ENCODE measurements at places on chromosomes 2 and 18.

DNA sequence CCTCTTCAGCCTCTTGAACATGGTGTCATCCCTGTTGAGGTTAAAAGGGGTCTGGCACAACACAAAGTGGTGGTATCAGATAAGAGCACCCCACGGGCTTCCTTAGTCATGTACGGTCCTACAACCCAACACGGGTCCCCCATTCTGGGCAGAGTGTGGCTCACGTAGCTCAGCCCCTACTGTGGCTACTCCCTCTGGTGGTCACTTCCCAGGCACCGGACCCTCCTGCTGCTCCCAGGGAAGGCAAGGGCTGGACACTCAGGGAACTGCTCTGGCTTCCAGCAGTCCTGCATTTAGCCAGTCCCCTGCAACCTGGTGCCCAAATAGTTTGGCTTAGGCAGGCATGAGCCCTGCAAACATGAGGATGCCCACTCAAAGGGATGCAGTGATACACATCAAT lies 58.6 kb downstream of the GALNT14 start:
- no peak for DNase-seq

GRCh38 chr18:9790261-9790660 lies 82.2 kb downstream of the RAB31 start:
- no peak for DNase-seq

DNA sequence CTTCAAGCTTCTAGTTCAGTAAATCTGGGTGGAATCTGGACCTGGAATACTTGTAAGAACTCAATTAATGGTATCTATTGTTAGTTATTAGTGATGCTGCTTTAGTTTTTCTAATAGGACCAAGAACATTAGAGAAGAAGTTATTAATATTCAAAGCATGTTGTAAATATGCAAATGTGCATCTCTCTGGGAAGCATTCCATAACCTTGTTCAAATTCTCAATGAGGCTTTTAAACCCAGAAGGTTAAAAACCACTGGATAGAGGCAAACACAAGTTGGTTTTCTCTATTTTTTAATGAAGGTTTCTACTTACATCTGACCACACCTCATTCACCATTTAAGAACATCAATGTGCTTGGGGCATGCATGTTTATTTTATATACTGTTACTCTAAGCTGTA lies 16.1 kb upstream of the ACVR1C start:
- no peak for DNase-seq

GRCh38 chr2:100818606-100819369 lies 1.2 kb upstream of the NPAS2 start:
- peak; percentile 39 for DNase-seq

GRCh38 chr18:37869051-37869450 lies 303.5 kb upstream of the CELF4 start:
- DNase-seq = no peak

- DNase-seq = no peak
Measured at GRCh38 chr2:221529943-221530652, 42.0 kb downstream of the EPHA4 start.

GRCh38 chr2:46232860-46233259 lies 64.3 kb upstream of the EPAS1 start:
- no peak for DNase-seq

DNA sequence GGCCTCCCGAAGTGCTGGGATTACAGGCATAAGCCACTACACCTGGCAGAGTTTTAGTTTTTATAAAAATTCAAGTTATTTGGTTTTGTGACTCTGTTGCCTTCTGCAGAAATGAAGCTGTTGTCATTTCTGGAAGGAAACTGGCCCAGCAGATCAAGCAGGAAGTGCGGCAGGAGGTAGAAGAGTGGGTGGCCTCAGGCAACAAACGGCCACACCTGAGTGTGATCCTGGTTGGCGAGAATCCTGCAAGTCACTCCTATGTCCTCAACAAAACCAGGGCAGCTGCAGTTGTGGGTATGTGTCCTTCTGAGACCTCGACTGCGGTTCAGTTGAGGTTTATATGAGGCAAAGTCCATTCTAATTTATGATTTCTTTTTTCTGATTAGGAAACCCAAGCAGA lies 7.2 kb downstream of the MTHFD2 start:
- DNase-seq = no peak

- DNase-seq = no peak
Measured at GRCh38 chr18:3620146-3621119, 170.5 kb downstream of the TGIF1 start.

DNA sequence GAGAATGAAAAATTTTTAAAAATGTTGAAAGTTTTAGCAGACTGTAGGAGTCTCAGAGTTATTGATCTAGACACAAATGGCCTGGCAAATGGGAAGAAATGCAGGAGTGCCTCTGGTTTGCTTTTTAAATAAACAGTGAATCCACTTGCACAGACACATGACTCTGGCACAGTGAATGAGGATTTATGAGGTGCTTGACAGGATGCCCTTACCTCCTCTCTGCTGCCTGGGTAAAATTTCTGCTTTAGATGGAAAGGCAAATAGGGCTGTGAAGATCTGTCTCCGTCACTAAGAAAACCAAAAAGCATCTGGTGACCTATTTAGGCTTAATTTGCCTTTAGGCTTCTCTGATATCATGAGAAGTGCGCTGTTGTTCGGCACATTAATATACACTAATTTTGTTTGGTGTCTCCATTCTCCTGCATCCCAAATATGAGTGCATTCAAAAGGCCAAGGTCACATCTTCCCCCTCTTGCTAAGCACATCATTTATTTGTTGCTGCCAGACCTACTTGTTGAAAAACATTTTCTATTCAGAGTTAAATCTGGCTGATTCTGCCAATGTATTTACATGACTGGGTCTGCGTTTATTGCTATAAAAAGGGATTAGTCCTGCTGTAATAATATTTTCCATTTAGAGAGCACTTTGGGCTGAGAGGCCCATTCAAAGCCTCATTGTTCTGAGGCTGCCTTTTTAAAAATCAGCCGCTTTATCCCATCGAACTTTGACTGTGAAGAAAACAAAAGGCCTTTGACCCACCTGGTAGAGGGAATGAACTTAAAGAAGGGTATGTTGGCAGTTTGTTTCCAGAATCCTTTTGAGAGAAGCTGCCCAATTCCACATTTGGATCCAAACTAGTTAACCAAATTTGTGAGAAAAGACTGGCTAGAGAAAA lies 94.9 kb downstream of the RNF152 start:
- DNase-seq = no peak

GRCh38 chr18:73683409-73684238 lies 464.0 kb downstream of the FBXO15 start:
- no peak for DNase-seq

All from stimulated activated naive CD8-positive, alpha-beta T cell treated with anti-CD3 and anti-CD28 coated beads, Interleukin-15, Interleukin-2, amounts not matched to agents 100 U/mL and 50 U/mL, for 24 hours (primary cell).